T-helper 9 cell (primary cell): ENCODE measurements at places on chromosomes 7 and 10.
A peak's percentile ranks its signal among the peaks of the same experiment; 100 is the strongest.

GRCh38 chr7:108875139-108875538 is 305.5 kb downstream of the DNAJB9 start:
- DNase-seq = no peak

- no peak for DNase-seq
Measured at GRCh38 chr10:89022734-89023133, 32.1 kb downstream of the FAS start.

DNA sequence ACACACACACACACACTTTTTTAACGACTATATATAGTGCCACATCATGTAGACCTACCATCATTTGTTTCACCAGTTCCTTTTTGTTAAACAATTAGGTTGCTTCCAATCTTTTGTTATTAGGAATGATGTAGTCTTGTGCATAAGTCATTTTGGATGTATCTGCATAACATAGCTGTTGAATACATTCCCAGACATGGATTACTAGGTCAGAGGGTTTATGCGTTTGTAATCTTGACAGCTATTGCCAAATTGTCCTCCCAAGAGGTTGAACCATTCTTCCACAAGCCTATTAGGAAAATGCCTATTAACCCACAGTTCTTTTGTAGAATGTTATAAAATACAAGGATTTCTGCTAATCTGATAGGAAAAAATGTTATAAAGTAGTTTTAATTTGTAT is 87.3 kb downstream of the PALS2 start:
- no peak for DNase-seq

GRCh38 chr7:80279760-80280159 is 145.1 kb downstream of the GNAI1 start:
- no peak for DNase-seq

DNA sequence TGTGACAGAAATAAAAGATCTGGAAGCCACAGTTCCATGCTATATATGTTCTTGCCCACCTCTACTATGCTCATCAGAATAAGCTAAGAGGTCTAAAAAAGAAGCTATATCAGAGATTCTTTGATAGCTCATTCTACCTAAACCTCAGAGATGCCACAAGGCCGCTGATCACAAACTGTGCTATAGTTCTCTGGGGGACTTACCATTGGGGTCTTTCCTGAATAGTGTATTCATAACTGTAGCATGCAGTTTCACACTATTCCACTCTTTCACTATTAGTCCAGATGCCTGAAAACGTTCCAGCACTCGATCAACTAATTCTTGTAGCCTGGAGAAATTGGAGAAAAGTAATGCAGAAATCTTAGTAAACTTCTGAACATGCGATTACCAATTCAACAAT is 44.5 kb upstream of the SPOCK2 start:
- no peak for DNase-seq

GRCh38 chr7:132117636-132118035 is 458.6 kb downstream of the PLXNA4 start:
- no peak for DNase-seq

GRCh38 chr7:126589068-126589684 is 663.6 kb downstream of the GRM8 start:
- no peak for DNase-seq

GRCh38 chr7:93544691-93545090 is 29.8 kb downstream of the CALCR start:
- no peak for DNase-seq

DNA sequence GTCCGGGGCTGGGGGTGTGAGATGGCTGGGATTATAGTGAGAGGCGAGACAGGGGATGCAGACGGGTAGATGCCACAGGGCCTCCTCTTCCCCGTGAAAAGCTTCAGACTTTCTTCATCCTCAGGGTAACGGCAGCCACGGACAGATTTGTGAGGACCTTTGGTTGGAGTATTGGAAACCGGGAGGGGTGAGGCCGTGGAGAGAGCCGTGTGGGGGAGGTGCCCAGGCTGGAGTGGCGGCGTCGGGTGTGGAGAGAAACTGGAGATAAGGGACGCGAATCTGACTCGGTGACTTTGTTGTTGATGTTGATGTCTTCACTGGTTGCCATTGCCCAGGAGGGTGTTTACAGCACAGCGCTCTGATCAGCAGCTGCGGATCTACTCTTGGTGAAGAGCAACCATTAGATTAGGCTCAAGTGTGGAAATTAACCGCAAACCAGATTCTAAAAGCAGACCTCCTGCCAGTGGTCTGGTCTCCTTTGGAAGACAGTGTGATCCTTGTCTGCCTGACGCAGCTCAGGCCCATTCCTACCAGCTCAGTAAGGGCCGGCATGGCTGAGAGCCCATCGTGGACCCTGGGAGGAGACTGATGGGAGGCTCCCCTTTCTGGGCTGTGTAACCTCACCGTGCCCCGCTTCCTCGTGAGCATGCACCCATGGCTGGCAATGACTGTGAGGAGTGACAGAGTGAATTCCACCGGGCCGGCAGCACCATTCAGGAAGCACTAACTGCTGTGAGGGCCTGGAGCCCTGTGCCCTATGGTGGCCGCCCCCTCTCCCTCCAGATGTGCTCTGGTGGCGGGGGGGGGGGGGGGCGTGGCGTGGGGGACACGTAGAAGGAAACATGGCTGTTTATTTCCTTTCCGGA is 90.3 kb downstream of the INPP5A start:
- DNase-seq = no peak

DNA sequence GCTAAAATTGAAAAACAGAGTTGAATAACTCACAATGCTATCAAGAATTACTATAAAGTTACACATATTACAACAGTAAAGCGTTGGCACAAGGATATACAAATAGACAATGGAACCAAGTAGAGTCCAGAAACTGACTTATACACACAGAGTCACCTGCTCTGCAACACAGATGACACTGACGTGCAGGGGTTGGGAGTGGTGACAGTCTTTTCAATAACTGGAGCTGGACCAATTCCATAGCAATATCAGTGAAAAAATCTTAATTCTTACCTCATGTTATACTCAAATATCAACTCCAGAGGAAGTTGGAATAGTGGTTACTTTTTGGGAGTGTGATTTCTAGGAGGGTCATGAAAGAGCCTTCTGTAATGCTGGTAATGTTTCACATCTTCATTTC is 62.5 kb upstream of the NPY start:
- no peak for DNase-seq

DNA sequence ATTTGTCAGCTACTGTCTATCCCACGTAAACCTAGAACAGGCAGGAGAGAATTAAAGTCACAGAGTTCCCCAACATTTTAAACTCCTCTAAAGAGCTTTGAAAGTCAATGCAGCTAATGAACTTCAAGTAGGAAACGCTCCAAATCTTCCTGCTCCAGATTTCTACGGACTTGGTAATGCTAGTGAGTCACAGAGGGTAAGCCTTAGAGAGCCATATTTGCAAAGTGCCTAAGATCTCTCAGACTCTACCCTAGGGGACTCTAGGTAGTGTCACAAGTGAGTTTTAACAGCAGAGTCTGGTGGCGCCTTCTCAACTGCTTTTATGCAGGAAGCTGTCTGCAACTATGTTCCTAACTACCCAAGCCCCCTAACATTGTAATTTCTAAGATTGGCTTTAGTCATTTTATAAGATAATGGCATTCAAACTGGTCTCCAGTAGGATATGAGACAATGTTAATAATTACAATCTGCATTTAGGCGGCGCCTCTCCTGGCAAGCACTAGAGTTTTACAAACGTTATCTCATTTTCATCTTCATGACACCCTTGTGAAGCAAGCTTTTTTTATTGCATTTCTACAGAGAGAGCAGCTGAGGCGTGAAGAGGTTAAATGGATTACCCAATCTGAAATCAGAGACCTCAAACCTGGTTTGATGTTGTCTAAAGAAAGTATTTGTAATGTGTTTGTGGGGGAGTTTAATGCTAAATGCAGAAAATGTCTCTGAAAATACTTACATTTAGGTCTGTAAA is 22.0 kb upstream of the FZD1 start:
- DNase-seq = no peak

GRCh38 chr10:329361-330099 is 194.3 kb downstream of the ZMYND11 start:
- no peak for DNase-seq

GRCh38 chr10:42802876-42803275 is 20.3 kb downstream of the BMS1 start:
- no peak for DNase-seq

DNA sequence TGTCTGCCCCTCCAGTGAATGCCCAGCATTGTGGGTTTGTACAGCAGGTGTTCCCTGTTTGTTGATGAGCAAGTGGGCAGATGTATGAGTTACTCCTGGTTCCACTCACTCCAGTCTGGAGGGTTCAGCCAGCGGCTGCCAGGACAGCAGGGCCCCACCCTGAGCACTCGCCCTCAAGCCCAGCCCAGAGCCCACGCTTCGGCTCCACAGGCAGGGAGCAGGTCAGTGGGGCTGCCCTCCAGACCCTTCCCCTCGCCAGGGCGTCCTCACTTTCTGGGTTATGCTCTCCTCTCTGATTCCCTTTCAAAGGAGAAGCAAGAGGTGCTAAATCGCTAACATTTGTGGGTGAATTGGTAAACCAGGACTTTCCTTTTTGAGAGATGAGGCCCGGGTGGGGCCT is 4.8 kb upstream of the VIPR2 start:
- DNase-seq = no peak

DNA sequence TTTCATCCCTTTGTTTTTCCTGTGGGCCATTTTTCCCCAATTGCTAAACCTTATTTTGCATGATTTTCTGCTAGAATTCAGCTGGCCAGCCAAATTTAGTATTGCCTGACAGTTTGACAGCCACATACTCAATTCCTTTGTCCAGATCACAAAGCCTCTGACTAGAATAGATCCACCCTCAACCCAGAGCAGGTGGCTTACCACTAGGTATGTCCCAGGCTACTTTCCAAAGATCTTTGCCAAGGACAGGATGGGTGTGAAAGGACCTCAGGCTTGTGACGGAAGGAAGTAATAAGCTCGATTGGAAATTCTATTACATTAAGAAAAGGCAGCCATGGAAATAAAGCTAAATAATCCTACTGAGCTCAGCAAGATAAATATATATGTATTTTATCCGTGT is 50.6 kb upstream of the AGK start:
- no peak for DNase-seq

GRCh38 chr7:101315336-101315735 is 6.3 kb downstream of the IFT22 start:
- peak; percentile 40 for DNase-seq

DNA sequence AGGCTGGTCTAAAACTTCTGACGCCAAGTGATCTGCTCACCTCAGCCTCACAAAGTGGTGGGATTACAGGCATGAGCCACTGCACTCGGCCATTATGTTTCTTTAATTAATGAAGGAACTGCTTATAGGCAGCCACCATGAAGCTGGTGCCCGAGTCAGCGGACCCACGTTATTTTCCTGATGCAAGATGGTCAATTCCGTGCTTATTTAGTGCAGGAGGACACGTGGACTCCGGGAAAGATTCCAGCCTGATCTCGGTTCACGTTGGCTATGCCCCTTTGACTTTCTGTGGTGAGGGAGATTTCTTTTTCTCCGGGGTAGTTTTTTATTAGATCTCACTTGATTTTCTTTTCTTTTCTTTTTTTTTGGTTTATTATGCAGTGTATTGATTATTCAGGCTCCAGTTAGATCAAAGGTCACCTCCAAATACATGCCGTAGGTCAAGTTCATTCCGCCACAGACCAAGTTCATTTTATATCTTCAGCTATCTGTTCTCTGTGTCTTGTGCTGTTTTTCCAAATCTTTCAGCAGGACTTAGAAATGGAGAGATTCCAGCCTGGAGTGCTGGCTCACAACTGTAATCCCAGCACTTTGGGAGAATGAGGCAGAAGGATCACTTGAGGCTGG is 8.3 kb downstream of the CAMK1D start:
- no peak for DNase-seq

GRCh38 chr10:80530251-80530650 is 7.5 kb upstream of the SH2D4B start:
- no peak for DNase-seq

- DNase-seq = no peak
Measured at GRCh38 chr10:101693651-101693977, 1.4 kb downstream of the FBXW4 start.

DNA sequence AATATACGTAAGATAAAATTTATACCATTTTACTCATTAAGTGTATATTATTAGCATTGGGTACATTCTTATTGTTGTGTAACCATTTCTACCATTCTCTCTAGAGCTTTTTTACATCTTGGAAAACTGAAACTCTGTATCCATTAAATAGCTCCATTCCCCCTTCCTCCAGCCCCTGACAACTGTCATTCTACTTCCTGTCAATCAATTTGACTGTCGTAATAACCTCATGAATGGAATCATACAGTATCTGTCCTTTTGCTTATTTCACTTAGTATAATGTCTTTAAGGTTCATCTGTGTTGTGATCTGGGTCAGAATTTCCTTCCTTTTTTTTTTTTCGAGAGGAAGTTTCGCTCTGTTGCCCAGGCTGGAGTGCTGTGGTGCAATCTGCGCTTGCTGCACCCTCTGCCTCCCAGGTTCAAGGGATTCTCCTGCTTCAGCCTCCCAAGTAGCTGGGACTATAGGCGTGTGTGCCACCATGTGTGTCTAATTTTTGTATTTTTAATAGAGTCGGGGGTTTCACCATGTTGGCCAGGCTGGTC is 15.6 kb downstream of the ZRANB1 start:
- no peak for DNase-seq

GRCh38 chr10:46299286-46299535 is 12.4 kb downstream of the ANTXRL start:
- DNase-seq = no peak

GRCh38 chr7:13849163-13849892 is 140.1 kb downstream of the ETV1 start:
- DNase-seq = no peak

DNA sequence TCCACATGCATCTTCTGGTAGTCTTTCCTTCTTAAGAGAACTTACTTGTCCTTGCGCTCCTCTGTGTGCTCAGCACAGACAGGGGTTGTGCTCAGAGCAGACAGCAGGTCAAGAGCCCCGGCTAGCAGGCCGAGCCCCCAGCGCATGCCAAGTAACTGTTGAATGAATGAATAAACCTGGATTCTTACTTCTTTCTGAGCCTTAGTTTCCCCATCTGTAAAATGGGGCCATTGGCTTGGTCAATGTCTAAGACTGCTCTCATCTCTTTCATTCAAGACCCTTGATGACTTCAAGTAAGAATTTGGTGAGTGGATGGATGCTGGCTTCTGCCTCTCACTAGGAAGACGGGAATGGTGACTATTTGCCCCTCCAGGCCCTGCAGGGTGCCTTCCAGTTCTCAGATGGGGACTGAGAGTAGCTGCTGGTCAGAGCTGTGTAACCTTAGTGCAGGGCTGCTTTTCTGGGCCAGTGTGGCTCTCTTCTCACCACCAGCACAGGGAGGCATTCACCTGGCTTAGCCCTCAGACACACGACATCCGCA is 78.1 kb downstream of the CDH23 start:
- DNase-seq = no peak

DNA sequence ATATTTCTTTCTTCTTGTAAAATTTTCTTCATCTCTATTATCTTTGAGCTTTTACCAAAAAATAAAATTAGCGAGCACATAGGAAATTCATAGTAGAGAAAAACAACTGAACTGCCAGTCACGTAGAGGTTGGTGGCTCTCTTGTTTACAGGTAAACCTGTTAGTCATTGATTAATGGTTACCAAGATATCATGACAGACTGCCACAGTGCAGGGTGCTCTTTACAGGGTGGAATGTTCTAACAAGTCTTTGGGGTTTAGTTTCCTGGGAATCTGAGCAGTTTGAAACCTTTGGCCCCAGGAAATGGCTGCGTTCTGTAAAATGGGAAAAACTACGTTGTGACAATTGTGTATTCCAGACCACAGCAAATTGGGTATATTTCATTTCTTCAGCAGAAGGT is 407.3 kb upstream of the ADARB2 start:
- DNase-seq = no peak
